ENCODE measurements at places on chromosomes 5 and 9. TPM values are rescaled to one million over a fixed set of nuclear protein-coding genes. Genes with fewer than 3 reads are reported as not detected.

DNA sequence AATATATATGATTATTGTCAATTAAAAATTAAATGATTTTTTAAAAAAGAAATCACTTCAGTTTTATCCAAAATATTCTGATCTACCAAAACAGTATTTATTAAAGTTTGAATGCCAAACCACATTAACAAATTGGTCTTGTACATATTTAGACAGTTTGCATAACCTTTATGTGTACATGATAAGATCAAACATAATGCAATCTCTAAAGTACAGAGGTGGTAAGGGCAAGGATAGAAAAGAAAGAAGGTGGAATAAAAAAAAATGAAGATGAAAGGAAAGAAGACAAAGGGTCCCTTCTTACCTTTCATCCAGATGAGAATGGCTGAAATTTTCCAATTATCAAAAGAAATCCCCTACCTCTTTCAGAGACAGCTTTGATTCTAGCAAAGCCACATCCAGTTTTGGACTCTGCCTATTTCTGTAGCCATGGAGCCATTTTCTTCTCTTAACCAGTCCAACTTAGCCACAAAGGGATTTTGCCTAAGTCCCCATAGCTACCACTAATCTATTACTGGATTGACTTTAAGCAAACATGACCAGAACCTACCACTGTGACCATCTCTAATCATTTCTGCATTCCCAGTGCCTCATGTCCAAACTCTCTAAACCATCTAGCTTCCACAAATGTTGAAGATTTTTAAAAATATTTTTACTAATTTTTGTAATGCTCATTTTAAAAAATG lies 133.3 kb upstream of the TRPM3 start:
- H3K27ac ChIP-seq, result no peak overlapping the region
- peaks cover 2% of the 10 kb centered on the region for H3K27me3 ChIP-seq
- no peak overlapping the region for H3K4me3 ChIP-seq
- no peaks in the 10 kb centered on the region for H3K36me3 ChIP-seq
- no peak for DNase-seq

Gene DOK3
- 3.7 TPM for total RNA-seq

Gene KCNIP1
- total RNA-seq, result not detected

DNA sequence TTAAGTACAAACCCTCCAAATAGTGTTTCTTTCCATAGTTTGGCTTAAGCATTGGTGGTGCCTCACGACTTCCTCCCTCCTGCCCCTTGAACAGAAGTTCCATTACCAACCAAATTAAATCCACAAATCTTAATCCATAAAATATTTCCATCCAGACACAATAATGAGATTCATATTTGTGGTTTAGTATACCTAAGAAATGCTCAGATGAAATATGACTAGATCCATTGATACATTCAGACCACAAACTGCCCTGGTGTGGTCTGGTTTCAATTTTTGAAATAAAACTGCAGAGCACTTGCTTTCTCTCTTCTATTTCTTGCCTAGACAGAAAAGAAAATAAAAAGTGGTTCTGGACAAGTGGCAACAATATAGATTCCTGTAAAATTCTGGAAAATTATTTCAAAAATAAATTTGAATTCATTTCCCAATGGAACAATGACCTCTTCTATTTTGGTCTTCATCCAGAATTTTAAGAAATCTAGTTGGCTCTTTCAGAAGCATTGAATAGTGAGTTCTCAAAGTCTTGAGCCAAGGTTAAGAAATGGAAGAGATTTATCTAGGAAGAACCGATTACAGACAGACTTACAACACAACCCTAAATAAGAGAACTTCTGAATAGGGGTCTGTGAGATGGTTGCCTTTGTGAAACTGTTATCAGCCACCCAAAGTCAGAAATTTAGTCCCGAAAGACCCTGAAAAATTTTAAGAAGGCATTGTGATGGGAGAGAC lies 14.0 kb downstream of the TNC start:
- no peak overlapping the region for H3K4me3 ChIP-seq
- peaks cover 3% of the 10 kb centered on the region for H3K27me3 ChIP-seq
- peaks cover 1% of the 10 kb centered on the region for H3K36me3 ChIP-seq
- no peak for DNase-seq

DNA sequence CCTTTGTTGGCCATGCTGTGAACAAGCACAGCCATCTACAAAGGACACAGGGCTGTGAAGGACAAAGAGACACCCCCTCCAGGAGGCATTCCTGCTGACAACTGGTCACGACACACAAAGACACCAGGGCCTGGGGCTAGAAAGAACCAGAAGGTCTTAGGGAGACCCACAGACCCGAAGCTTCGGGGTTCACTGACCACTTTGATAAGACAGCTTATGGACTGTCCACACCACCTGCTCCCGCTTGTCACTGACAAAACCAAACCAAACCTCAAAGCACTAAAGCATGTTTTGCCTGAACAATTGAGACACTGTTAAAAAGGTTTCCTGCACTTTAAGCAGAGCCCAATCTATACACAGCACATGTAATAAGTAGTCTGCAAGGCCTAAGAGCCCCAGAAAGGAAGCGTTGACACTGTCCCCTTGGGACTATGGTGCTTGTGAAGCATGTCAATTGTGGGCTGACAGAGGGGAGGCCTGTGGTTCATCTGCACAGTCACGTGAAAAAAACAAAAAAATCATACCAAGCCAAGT lies 185.0 kb downstream of the GAPVD1 start:
- H3K27me3 ChIP-seq, result no peaks in the 10 kb centered on the region
- H3K36me3 ChIP-seq, result peaks cover 2% of the 10 kb centered on the region
- no peak overlapping the region for H3K27ac ChIP-seq
- no peak for DNase-seq

DNA sequence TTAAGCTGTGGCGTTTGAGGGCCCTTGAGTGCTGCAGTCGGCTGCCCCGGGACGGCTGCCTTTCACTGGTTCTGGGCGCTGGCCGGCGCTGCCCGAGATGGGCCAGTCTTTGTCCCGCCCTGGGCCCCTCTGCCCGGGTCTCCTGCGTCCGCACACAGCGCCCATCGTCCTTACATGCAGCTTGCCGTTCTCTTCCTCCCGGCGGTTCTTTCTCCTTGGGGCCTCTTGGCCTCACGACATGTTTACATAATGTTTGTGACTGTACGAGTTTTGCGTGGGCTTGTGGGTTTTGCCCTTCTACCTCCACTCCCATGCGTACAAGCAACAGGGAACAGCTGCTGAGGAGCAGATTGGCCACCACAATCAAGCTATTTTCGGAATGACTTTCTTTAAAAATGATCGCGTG lies 618 bp downstream of the TNPO1 start:
- H3K27ac ChIP-seq, result peak overlapping the region; percentile 95
- H3K4me1 ChIP-seq, result peaks cover 22% of the 10 kb centered on the region
- peak overlapping the region; percentile 95 for H3K4me3 ChIP-seq
- H3K27me3 ChIP-seq, result peaks cover 16% of the 10 kb centered on the region
- no peaks in the 10 kb centered on the region for H3K36me3 ChIP-seq

- no peak overlapping the region for H3K27ac ChIP-seq
- no peaks in the 10 kb centered on the region for H3K27me3 ChIP-seq
- no peaks in the 10 kb centered on the region for H3K36me3 ChIP-seq
- H3K4me1 ChIP-seq, result no peaks in the 10 kb centered on the region
- DNase-seq, result no peak
Measured at GRCh38 chr9:17928228-17928627, 349.4 kb downstream of the SH3GL2 start.

- H3K36me3 ChIP-seq, result no peaks in the 10 kb centered on the region
- H3K27me3 ChIP-seq, result peaks cover 4% of the 10 kb centered on the region
- no peaks in the 10 kb centered on the region for H3K4me1 ChIP-seq
Measured at GRCh38 chr5:42059291-42059690, 134.2 kb downstream of the FBXO4 start.

DNA sequence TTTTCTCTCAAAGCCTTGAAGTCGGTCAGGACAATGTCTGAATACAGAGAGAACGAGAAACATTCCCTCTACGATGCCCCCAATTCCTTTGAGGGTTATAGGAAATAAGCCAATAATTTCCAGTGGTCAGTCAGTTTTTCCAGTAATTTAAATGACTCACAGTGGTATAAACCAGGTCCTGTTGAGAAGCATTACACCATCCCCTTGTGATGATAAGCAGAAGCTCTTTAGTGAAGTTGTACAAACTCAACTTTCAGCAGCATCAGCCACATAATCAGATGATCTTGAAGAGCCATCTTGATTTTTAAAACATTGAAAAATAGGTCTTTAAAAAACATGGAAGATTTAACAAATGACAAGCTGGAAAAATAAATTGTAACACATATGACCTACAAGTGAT lies 173.9 kb upstream of the ZNF462 start:
- no peak overlapping the region for H3K27ac ChIP-seq
- no peaks in the 10 kb centered on the region for H3K36me3 ChIP-seq
- no peak for DNase-seq
- peaks cover 1% of the 10 kb centered on the region for H3K27me3 ChIP-seq
- H3K4me1 ChIP-seq, result no peaks in the 10 kb centered on the region

GRCh38 chr5:54320256-54320655 lies 9.9 kb upstream of the ARL15 start:
- no peak overlapping the region for H3K4me3 ChIP-seq
- no peaks in the 10 kb centered on the region for H3K36me3 ChIP-seq
- DNase-seq, result no peak
- H3K4me1 ChIP-seq, result peaks cover 1% of the 10 kb centered on the region
- peaks cover 25% of the 10 kb centered on the region for H3K27me3 ChIP-seq

DNA sequence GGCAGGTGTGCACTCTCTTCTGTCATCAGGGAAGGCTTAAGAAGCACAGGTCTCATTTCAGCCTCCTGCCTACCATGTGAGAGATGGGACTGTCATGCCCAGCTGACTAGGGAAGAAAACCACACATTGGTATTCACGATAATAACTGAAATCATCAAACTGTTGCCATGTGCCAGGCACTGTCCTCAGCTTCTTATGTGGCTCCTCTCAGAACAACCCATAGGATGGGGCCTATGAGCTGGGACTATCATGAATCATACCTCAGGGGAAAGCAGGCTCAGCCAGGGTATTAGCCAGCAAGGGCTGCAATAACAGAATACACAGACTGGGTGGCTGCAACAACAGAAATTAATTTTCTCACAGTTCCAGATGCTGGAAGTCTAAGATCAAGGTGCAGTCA lies 3.3 kb downstream of the AFAP1L1 start:
- H3K4me3 ChIP-seq, result no peak overlapping the region
- H3K27ac ChIP-seq, result no peak overlapping the region
- H3K36me3 ChIP-seq, result peaks cover 2% of the 10 kb centered on the region
- H3K27me3 ChIP-seq, result peaks cover 63% of the 10 kb centered on the region

DNA sequence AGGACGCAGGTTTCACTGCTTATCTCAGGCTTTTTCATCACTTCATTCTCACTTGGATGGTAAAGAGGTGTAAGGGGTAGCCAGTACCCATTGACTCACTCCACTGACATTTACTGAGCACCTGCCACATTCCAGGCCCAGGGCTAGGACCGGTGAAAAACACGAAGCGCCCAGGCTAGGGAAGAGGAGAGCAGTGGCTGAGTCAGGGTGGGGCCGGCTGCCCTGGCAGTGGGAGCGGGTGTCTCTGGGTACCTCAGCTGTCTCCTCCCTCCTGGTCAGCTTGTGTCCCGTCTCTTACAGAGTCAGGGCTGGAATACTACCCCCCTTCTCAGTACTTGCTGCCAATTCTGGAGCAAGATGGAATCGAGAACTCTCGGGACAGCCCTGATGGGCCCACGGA lies 22.2 kb downstream of the LRSAM1 start:
- no peak overlapping the region for H3K27ac ChIP-seq
- H3K4me1 ChIP-seq, result no peaks in the 10 kb centered on the region
- peaks cover 21% of the 10 kb centered on the region for H3K36me3 ChIP-seq
- H3K27me3 ChIP-seq, result no peaks in the 10 kb centered on the region
- no peak overlapping the region for H3K4me3 ChIP-seq
- DNase-seq, result no peak

DNA sequence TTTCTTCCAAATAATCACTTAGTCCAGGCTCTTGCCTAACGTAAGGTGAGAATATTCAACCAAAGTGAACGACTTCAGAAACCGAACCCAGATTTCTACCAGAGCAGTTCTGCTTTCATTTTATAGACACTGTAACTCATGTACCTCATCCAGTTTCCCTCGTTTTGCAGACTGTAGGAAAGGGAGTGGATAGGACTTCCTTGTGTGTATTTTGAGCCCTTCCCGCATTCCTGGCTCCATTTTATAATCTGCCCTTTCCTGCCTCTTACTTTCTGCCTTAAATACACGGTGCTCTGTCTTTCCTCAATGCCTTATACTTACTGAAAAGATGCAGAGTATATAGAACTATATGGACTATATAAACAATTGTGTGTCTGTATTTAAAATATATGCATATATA lies 20.8 kb downstream of the MINAR2 start:
- no peak for DNase-seq
- no peaks in the 10 kb centered on the region for H3K4me1 ChIP-seq
- H3K36me3 ChIP-seq, result no peaks in the 10 kb centered on the region
- no peak overlapping the region for H3K27ac ChIP-seq
- H3K27me3 ChIP-seq, result no peaks in the 10 kb centered on the region
- no peak overlapping the region for H3K4me3 ChIP-seq

- H3K36me3 ChIP-seq, result no peaks in the 10 kb centered on the region
- peaks cover 11% of the 10 kb centered on the region for H3K4me1 ChIP-seq
- H3K27ac ChIP-seq, result no peak overlapping the region
- H3K27me3 ChIP-seq, result peaks cover 8% of the 10 kb centered on the region
Measured at GRCh38 chr9:78369639-78370219, 72.8 kb downstream of the PSAT1 start.

Gene PTGS1
- 0.54 TPM for total RNA-seq

DNA sequence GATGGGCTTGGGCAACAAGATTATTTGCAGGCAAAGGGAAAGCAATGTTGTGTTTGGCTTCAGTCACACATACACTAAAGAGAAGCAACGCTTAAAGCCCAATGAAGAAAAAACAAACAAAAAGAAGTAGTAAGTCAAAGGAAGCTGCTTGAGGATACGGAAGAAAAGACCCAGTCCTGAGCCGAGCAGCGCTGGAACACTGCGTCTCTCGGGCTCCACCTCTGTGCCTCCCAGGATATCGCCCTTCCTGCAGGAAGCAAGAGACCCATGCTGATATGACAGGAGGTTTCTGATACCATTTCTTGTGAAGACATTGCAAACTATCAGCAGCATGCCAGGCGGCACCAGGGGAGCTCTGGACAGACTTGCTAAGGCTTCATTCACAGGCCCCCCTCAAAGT lies 9.9 kb downstream of the GNAQ start:
- no peak overlapping the region for H3K4me3 ChIP-seq
- H3K27ac ChIP-seq, result no peak overlapping the region
- DNase-seq, result no peak
- H3K27me3 ChIP-seq, result no peaks in the 10 kb centered on the region

DNA sequence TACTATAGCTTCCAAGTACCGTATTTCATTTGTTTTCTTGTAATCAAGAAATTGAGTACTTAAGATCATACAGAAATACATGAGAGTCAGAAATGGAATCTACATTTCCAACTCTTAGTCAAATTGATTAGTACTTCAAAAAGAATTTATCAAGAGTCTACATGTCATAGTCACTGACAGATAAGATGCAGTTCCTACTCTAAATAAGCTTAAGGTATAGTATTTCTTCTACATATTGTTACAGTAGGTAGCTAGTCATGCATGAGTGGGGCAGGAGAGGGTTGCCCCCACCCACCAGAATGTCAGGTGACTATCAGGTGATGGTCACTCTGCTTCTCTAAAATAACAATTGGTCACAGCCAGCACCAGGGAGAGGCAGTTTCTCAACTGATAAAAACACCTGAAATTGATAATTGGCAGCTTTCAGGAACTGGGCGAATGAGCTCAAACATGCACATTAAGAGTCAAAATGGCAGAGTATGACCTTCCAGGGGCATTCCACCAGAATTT lies 2.9 kb downstream of the BAAT start:
- DNase-seq, result no peak
- H3K4me1 ChIP-seq, result no peaks in the 10 kb centered on the region
- peaks cover 3% of the 10 kb centered on the region for H3K27me3 ChIP-seq
- H3K36me3 ChIP-seq, result peaks cover 4% of the 10 kb centered on the region
- no peak overlapping the region for H3K4me3 ChIP-seq

GRCh38 chr5:134851307-134851923 lies 5.6 kb downstream of the C5orf24 start:
- no peak overlapping the region for H3K4me3 ChIP-seq
- no peaks in the 10 kb centered on the region for H3K27me3 ChIP-seq
- no peak for DNase-seq
- H3K27ac ChIP-seq, result peak overlapping the region; percentile 26
- peaks cover 40% of the 10 kb centered on the region for H3K4me1 ChIP-seq

All from activated T-helper 1 cell treated with anti-CD3 and anti-CD28 coated beads, Interleukin-12 subunit alpha, Interleukin-12 subunit beta, Interleukin-2, Interleukin-4 antibody, amounts not matched to agents 30 ng/mL and 10 ng/mL and 1 ng/mL, durations not matched to agents 14 hours and 24 hours and 36 hours (primary cell).